ENCODE measurements at places on chromosomes 5 and 9.

DNA sequence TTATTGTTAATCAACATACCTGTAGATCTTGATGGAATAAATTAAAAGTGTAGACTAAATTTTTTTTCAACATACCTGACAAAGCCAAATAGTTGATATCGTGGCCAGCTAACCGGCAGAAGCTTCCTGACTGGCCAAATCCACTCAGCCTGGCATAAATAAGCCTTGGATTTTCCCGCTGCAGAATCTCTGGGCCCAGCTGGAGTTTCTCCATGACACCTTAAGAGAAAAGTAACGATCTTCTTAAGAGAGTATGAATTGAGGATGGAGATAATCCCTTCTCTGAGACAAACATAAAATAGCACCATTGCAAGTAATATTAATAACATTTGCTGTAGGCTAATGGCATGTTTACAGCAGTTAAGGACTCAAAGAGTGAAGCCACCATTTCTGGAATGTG, 2.2 kb downstream of the AMACR start:
- DNase-seq = no peak

- no peak for DNase-seq
Measured at GRCh38 chr9:79247021-79247420, 324.7 kb upstream of the TLE4 start.

GRCh38 chr5:66565878-66566277, 30.3 kb upstream of the MAST4 start:
- no peak for DNase-seq

DNA sequence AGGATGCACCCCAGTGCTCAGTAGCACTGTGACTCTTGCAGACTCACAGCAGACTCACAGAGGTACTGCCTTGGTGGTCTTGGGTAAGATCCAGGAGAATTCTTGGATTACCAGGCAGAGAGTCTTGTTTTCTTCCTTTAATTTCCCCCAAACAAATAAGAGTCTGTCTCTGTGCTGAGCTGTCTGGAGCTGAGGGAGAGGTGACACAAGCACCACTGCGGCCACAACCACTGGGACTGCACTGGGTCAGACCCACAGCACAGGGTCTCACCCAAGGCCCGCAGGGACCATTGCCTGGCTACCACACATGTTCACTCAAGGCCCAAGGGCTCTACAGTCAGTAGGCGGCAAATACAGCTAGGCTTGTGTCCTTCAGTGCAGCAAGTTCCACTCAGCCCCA, 11.4 kb upstream of the YTHDC2 start:
- no peak for DNase-seq

GRCh38 chr5:148928141-148928540, 101.7 kb downstream of the ADRB2 start:
- no peak for DNase-seq

- DNase-seq = no peak
Measured at GRCh38 chr5:151578326-151579025, 12.7 kb downstream of the FAT2 start.

DNA sequence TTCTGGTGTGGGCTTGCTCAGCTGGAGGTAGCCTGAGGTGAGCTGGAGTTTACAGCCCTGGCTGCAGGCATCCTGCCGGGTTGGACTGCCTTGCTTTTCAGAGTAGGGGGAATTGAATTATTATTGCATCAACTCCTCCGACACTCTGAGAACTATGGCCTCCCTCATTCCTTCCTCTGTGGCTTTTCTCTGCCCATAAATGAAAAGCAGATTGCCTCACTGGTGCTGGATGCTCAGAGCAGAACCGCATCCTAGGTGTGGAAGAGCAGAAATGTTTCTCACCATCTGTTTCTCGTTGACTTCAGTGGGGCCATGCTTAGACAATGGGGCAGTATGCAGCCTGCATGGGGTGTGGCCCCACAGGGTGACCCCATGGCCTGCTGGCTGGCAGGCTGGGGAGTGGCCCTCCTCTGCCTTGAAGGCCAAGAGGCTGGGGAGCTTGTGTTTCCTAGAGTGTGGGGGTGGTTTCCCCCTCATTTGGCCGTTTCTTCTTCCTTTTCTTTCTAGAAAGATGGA, 27.3 kb upstream of the TGFBI start:
- DNase-seq = no peak

DNA sequence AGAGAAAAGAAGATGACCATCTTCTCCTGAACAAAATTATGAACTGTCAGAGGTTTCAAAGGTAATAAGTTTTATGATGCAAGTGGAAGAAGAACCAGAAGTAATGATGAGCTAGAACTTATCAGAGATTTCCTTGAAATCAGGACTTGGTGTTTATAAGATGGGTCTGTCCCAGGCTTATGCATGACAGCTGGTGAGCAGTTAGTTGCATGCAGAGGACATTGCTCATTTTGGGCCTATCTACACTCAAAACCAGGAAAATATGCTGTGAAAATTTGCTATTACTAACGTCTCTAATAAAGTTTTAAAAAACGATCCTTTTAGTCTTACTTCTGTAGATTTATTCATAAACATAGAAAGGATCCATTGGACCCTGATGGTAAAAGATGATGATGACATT, 6.6 kb upstream of the STC2 start:
- no peak for DNase-seq

GRCh38 chr9:88235615-88236014, 97.3 kb upstream of the SPATA31C2 start:
- no peak for DNase-seq

GRCh38 chr5:149223081-149223848, 48.4 kb upstream of the AFAP1L1 start:
- no peak for DNase-seq

DNA sequence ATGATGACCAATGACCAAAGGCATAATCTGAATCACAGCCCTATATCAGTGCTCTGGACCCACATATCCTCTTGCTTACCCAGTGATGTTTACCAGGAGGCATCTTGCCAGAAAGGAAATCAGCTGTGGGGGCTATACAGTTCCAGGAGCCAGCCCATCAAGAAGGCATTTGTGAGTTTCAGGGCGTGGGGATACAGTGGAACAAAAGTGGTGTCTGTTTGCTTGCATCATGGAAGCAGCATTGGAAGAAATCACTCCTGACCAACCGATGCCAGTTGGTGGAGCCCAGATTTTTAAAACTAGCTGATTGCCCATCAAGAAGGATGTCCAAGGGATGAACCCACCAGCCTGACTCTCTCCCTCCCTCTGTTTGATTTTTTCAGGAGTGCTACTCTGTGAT, 106.5 kb upstream of the EGFLAM start:
- no peak for DNase-seq

DNA sequence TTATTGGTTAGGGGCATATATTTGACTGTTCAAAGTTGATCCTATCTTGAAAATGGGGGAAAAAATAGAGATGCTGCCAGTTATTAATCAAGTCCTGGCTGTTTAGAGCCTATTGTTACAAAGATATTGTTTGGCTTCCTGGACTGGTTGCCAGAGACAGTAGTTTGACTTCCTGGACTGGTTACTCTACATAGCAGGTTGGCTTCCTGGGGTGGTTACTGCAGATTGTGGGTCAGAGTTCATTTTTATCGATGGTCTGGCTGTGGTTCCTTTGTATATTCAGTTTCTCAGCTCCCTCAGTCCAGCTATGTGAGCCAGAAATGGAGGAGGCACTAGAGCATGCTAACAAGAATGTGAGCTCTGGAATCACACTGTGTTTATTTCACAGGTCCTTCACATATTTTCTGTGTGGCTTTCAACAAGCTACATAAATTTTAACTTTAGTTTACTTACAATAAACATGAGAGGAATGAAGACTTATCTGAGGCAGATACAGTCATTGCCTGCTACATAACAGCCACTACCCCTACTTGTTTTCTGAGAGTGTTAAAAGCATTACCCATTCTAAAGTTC, 137.6 kb downstream of the TRPM3 start:
- DNase-seq = no peak

DNA sequence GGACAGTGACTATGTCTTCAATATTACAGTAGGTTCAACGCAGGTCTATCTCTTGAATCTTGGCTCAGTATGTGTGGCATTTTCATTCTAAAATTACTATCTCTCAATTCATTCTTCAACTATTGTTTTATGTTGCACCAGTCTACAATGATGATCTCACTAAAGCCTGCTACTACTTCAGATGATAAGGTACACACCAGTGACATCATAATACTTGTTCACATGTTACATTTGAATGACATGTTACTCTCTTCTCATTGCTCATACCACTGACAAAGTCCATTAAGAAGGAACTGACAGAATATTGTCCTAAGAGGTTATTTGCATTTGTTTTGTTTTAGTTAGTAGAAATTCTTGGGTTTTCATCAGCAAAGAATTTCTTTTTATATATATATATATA, 165.2 kb upstream of the ST8SIA4 start:
- no peak for DNase-seq

DNA sequence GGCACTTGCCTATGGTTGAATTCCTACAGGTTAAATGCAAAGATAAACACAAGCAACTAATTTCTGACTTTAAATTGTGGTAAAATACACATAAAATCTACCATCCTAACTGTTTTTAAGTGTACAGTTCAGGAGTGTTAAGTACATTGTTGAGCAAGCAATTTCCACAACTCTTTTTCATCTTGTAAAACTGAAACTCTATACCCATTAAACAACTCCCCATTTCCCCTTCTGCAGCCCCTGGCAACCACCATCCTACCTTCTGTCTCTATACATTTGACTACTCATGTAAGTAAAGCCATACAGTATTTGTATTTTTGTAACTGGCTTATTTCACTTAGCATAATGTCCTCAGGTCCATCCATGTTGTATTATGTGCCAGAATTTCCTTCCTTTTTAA, 38.5 kb upstream of the STX17 start:
- DNase-seq = no peak

DNA sequence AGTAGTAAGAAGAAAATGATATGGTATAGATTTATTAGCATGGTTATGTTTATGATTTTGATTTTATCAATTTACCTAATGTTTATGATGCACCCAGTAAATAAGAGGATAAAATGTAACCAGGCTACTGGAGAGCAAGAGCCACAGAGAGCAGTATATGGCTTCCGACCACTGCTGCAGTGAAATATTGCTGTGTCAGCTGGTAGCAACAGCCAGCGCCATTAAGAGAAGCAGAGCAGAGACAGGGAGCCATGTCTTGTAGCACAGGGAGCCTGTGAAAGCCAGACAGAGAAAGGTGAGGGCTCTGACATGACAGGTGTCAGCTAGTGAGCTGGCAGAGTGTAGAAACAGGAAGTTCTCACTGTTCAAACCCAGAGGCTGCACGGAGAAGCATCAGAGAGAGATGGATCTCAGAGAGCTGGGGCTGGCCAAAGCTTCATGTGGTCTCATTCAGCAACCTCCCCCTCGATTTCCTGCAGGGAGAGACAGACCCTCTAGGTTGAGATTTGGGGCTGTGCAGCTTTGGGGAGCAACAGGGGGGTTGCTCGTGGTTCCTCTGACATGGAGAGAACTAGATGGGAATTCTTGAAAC, 202.1 kb downstream of the MED10 start:
- DNase-seq = no peak

DNA sequence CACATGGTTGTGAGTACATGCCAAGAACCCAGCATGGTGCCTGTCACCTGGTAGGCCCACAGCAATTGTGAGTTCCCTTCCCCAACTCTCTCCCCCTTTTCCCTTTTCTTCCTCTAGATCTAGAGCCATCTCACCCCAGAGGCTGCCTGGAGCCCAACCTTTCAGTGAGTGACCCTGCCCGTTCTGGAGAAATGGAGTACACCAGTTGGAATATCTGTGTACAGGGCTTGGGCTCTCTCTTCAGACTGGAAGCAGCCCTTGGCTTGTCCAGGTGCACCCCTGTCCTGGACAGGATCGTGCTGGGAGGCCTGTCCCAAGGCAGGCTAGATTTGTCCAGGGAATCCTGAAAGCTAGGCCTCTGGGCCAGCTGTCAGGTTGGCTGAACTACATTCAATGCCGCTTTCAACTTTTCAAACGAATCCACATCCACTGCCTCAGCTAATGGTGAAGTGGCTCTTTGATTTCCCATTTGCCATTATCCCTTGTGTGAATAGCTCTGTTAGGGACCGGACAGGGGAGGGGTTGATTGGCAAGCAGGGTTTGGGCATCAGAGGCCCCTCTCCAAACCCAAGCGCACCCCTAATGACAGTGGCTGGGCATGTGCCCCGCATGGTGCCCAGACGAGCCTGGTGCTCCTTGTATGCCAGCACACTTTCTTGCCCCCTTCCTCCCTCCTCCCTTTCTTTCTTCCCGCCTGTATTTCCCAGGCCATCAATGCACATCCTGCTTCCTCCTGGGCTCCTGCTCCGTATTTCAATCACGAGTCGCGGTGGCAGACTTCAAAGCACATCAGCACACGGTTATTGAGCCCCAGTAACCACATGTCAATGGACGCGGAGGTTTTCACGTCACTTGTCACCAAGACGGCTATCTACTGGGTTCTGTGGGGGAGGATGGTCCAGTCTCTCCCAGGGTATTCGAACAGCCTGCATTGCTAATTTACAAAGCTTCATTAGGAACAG, 211.2 kb downstream of the DAB2IP start:
- no peak for DNase-seq

- DNase-seq = no peak
Measured at GRCh38 chr5:9498541-9499497, 47.1 kb downstream of the SEMA5A start.

- no peak for DNase-seq
Measured at GRCh38 chr9:15086778-15087324, 176.6 kb upstream of the FREM1 start.

- no peak for DNase-seq
Measured at GRCh38 chr5:113364466-113364865, 70.3 kb downstream of the TSSK1B start.

DNA sequence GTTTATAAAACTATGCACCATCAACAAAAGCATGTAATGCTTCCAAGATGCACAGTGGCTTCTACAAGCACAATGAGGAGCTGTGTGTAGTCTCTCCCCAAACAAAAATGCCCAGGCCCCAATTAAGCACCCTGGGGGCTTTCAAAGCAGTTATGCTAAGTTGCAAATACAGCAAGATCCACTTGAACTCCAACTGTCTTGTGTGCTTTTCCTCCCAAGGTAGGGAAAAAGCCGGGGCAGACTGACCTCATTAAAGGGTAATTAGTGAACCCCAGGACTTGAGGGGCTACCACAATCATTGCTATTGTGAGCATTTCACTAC, 13.1 kb downstream of the ZNF608 start:
- DNase-seq = no peak

DNA sequence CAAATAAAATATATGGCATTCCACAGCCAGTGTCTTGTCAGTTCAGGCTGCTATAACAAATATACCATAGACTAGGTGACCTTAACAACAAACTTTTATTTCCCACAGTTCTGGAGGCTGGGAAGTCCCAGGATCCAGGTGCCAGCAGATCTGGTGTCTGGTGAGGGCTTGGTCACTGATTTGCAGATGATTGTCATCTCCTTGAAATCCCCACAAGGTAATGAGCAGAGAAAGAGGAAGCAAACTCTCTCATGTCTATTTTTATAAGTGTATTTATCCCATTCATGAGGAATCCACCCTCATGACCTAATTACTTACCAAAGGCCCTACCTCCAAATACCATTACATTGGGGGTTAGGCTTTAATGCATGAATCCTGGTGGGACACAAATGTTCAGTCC, 663.2 kb downstream of the TLR4 start:
- DNase-seq = no peak

DNA sequence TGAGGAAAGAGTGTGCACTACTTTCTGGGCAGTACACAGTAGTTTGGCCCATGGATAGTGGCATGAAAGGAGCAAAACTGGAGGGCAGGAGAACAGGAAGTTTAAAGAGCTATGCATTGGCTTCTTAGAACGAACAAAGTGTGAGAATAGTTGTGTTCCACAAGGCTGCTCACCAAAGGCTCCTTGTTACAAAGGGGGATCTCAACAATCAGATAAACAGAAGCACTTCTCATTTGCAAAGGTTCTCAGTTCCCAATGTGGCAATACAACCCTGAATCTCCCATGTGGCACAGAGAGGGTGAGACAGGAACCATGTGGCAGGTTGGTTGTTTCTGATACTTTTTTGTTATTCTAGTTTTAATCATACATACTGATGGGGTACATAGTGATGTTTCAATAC, 158.4 kb downstream of the CARTPT start:
- DNase-seq = no peak

Data from left ventricle myocardium inferior (tissue), 1 donor.